ENCODE measurements at places on chromosomes 7 and 10. TPM values are rescaled to one million over a fixed set of nuclear protein-coding genes. Genes with fewer than 3 reads are reported as not detected.
A peak's percentile ranks its signal among the peaks of the same experiment; 100 is the strongest.

- H3K4me1 ChIP-seq = no peaks in the 10 kb centered on the region
- H3K27ac ChIP-seq = no peak overlapping the region
- no peaks in the 10 kb centered on the region for H3K27me3 ChIP-seq
- H3K4me3 ChIP-seq = no peak overlapping the region
Observed at GRCh38 chr7:14115701-14116100, 126.2 kb upstream of the ETV1 start.

DNA sequence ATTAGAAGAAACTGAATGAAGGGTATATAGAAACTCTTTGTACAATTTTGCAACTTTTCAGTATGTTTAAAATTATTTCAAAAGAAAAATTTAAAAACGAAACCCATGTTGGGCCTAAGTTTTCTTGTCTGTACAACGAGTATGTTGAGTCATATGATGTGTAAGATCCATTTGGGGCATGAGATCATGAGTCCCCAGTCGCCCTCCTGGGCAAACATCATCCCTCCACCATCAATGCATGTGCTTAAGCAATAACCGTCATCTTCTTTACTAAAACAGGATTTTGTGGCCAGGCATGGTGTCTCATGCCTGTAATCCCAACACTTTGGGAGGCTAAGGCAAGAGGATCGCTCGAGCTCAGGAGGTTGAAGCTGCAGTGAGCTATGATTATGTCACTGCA is 54.2 kb upstream of the CDCA7L start:
- no peak for DNase-seq
- peaks cover 14% of the 10 kb centered on the region for H3K27me3 ChIP-seq
- H3K4me3 ChIP-seq = no peak overlapping the region
- H3K27ac ChIP-seq = no peak overlapping the region
- no peaks in the 10 kb centered on the region for H3K4me1 ChIP-seq

- H3K27ac ChIP-seq = no peak overlapping the region
- no peaks in the 10 kb centered on the region for H3K27me3 ChIP-seq
- no peak overlapping the region for H3K4me3 ChIP-seq
- DNase-seq = no peak
- no peaks in the 10 kb centered on the region for H3K4me1 ChIP-seq
- no peaks in the 10 kb centered on the region for H3K36me3 ChIP-seq
Observed at GRCh38 chr7:134954197-134955082, 31.9 kb upstream of the AGBL3 start.

- no peak overlapping the region for H3K27ac ChIP-seq
- no peaks in the 10 kb centered on the region for H3K4me1 ChIP-seq
- no peak overlapping the region for H3K4me3 ChIP-seq
- no peaks in the 10 kb centered on the region for H3K36me3 ChIP-seq
Observed at GRCh38 chr7:105277341-105277740, 111.4 kb downstream of the SRPK2 start.

DNA sequence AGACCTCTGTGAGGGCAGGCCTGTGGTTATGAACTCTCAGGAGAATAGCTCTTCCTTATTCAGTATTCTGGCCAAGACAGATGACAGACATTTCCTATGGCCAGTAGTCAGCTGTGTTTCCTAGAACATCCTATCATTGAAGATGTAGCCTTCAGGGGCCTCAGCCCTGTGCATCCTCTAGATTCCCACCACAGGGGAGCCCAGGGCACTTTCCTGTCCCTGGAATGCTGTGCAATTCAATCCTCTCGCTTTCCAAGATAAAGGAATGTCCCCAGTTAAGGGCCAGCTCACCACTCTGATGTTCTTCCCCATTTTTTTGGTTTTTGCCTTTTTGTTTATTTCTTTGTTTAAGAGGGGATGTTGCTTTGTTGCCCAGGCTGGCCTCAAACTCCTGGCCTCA is 578.8 kb upstream of the C7orf33 start:
- no peak overlapping the region for H3K27ac ChIP-seq
- no peaks in the 10 kb centered on the region for H3K4me1 ChIP-seq
- no peak for DNase-seq
- no peaks in the 10 kb centered on the region for H3K27me3 ChIP-seq
- H3K4me3 ChIP-seq = no peak overlapping the region

- H3K4me1 ChIP-seq = no peaks in the 10 kb centered on the region
- no peaks in the 10 kb centered on the region for H3K27me3 ChIP-seq
- DNase-seq = no peak
- no peak overlapping the region for H3K4me3 ChIP-seq
Observed at GRCh38 chr7:44460325-44460724, 30.1 kb downstream of the NUDCD3 start.

GRCh38 chr7:70406950-70407209 is 725.1 kb upstream of the GALNT17 start:
- H3K27ac ChIP-seq = no peak overlapping the region
- DNase-seq = no peak
- H3K4me1 ChIP-seq = no peaks in the 10 kb centered on the region

DNA sequence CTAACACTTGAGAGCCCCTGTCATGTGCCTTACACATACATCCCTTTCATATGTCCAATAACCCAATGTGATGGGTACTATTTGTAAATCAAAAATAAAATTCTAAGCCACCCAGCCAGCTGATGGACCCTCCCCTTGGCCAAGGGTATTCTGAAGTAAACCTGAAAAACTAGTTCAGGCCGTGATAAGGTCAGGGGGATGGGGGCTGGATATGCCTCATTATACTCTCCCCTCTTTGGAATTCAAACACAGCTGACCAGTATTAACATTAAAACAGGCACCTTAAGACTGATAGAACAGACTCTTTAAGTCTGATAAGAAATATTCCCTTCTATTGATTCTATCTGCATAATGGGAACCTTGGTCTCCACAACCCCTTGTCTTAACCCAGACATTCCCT is 51.9 kb downstream of the SLC16A9 start:
- H3K36me3 ChIP-seq = no peaks in the 10 kb centered on the region
- no peak overlapping the region for H3K27ac ChIP-seq
- no peaks in the 10 kb centered on the region for H3K4me1 ChIP-seq
- no peak for DNase-seq
- H3K4me3 ChIP-seq = no peak overlapping the region
- no peaks in the 10 kb centered on the region for H3K27me3 ChIP-seq

GRCh38 chr10:44959247-44960087 is at the start of gene RASSF4:
Gene RASSF4 (plus strand): TSS chr10:44959802. CDS start chr10:44970203, 10,401 bp downstream.
- H3K4me1 ChIP-seq = peaks cover 39% of the 10 kb centered on the region
- H3K27me3 ChIP-seq = no peaks in the 10 kb centered on the region
- H3K27ac ChIP-seq = peak within 1 kb of the TSS; percentile 85
- peak within 1 kb of the TSS; percentile 78 for H3K4me3 ChIP-seq

- no peak overlapping the region for H3K4me3 ChIP-seq
- no peak for DNase-seq
- H3K27ac ChIP-seq = no peak overlapping the region
- H3K27me3 ChIP-seq = no peaks in the 10 kb centered on the region
- no peaks in the 10 kb centered on the region for H3K36me3 ChIP-seq
Observed at GRCh38 chr10:129613377-129613980, 146.4 kb downstream of the MGMT start.

GRCh38 chr10:17003151-17003550 is 126.5 kb downstream of the CUBN start:
- DNase-seq = no peak
- H3K27ac ChIP-seq = peak overlapping the region; percentile 78
- no peaks in the 10 kb centered on the region for H3K4me1 ChIP-seq
- no peaks in the 10 kb centered on the region for H3K27me3 ChIP-seq

DNA sequence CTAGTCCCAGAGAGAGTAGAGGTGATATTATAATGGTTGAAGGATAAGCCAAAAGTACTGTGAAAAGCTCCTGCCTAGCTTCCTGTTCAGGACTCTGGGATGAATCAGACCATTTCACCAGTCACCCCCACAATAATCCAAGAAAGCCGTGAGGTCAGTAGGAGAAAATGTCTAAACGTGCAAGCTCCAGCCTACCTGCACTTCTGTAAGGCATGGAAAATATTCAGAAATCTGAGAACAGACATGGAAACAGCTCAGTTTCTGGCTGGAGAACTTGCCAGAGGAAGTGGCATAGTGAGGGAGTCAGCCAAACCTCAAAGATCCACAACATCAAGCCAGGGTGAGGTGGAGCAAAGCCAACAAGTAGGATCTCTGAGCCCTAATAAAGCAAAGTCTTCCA is 58.2 kb downstream of the ELAPOR2 start:
- no peak overlapping the region for H3K27ac ChIP-seq
- DNase-seq = no peak
- H3K4me3 ChIP-seq = no peak overlapping the region
- H3K27me3 ChIP-seq = no peaks in the 10 kb centered on the region
- H3K36me3 ChIP-seq = no peaks in the 10 kb centered on the region

- H3K27me3 ChIP-seq = no peaks in the 10 kb centered on the region
- H3K27ac ChIP-seq = no peak overlapping the region
- no peak overlapping the region for H3K4me3 ChIP-seq
Observed at GRCh38 chr7:134016223-134016941, 110.8 kb upstream of the LRGUK start.

The MYL10 gene
- total RNA-seq = not detected

The GJC3 gene
- total RNA-seq = not detected

The TNPO3 gene
- 71.8 TPM for total RNA-seq

The CTAGE4 gene
- total RNA-seq = 5.9 TPM

The PRPS1L1 gene
- total RNA-seq = not detected

The FZD1 gene
- total RNA-seq = 1.8 TPM

The SLC18A3 gene
- total RNA-seq = not detected

Data from Panc1 (cell line).